ENCODE measurements at places on chromosomes 11 and 22.
A peak's percentile ranks its signal among the peaks of the same experiment; 100 is the strongest.

DNA sequence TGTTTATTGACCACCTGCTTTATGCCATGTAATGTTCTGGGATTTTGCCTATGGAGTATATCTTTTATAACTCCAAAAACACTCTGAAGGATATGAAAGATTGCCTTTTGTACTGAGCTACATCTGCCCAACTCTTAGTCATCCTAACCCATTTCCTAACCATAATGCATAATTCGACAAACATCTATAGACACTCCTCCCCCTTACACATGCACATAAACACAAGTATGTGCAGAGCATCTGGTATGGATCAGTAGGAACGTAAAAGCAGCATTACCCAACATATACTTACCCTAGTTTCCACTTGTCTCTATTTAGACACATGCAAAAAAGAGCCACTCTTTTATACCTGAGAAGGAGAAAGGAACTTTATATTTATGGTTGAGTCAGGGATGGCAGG is 272.8 kb downstream of the FAM76B start:
- DNase-seq: no peak

DNA sequence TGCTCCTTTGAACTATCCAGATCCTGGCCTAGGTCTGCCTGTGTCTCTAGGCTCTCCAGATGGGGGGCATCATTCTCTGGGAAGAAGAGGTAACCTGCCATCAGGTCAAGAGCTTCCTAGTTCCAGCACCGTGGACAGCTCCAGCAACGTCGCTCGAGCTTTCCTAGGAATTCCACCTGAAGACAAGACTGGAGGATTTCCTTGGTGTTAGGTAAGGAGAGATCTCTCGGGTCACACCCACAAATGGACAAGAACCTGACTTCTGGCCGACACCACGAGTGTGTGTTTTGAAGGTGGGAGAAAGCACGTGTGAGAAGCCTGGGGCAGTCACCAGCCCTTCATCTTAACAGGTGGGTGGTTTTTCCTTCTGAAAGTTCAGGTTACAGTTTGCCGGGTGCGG is 1.2 kb downstream of the PRG3 start:
- DNase-seq: no peak

GRCh38 chr11:110908401-110909105 is 196.3 kb upstream of the ARHGAP20 start:
- DNase-seq: no peak

DNA sequence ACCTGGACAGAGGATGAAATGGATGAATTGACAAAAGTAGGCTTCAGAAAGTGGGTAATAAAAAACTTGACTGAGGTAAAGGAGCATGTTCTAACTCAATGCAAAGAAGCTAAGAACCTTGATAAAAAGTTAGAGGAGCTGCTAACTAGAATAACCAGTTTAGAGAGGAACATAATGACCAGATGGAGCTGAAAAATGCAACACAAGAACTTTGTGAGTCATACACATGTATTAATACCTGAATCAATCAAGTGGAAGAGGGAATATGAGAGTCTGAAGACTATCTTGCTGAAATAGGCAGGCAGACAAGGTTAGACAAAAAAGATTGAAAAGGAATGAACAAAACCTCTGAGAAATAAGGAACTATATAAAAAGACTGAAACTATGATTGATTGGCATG is 47.9 kb upstream of the SLC22A9 start:
- DNase-seq: no peak

- no peak for DNase-seq
Measured at GRCh38 chr11:76234021-76234415, 27.7 kb upstream of the WNT11 start.

DNA sequence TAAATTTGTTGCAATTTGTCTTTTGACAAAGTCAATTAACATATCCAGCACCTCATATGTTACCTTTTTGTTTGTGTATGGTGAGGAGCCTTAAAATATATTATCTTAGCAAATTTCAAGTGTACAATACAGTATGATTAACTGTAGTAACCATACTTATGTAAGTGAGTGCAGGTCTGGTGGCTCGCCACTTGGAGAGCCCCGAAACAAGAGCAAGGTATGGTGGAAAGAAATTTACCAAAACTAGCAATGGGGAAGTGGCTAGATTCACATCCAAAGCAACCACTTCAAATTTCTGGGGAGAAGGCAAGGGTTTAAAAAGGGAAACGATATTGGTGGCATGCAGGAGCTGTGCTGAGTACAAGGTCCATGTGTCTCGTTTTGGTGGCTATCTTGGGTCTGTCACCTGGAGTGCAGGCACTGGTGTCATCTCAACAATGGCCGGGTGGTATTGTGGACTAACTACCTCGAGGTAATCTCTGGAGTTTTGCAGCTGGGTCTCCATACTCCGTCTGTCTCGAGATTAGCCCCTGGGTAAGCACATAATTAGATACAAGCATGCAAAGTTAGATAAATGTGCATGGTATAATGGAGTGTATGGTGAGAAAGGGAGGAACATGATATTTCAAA is 8.2 kb upstream of the FNBP4 start:
- no peak for DNase-seq

GRCh38 chr22:36776722-36777121 is 803 bp upstream of the IFT27 start:
- no peak for DNase-seq

GRCh38 chr22:35784633-35785032 is 67.0 kb downstream of the APOL5 start:
- DNase-seq: no peak

- DNase-seq: no peak
Measured at GRCh38 chr22:47401592-47401898, 639.1 kb downstream of the TBC1D22A start.

GRCh38 chr22:29343313-29343805 is 27.9 kb upstream of the RASL10A start:
- no peak for DNase-seq

GRCh38 chr11:2156416-2157182 is 4.4 kb downstream of the INS start:
- peak; percentile 46 for DNase-seq

GRCh38 chr22:29635734-29636357 is 32.4 kb downstream of the NF2 start:
- DNase-seq: no peak

- DNase-seq: no peak
Measured at GRCh38 chr11:115197433-115197832, 306.8 kb downstream of the CADM1 start.

- no peak for DNase-seq
Measured at GRCh38 chr11:44171518-44171917, 76.0 kb downstream of the EXT2 start.

DNA sequence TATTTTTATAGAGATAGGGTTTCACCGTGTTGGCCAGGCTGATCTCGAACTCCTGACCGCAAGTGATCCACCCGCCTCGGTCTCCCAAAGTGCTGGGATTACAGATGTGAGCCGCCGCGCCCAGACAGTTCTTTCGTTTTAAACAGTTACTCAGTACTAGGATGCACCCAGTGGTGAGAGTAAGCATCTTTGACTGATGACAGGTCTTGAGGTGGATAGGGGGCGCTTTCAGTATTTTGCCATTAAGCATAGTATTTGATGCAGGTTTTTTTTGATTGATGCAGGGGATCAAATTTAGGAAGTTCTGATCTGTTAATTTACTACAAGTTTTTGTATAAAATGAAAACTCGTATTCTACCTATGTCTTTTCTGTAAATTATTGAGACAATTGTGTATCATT is 13.2 kb upstream of the TRIM34 start:
- no peak for DNase-seq

GRCh38 chr22:40250608-40251007 is 72.9 kb downstream of the TNRC6B start:
- no peak for DNase-seq

GRCh38 chr11:59172345-59173079 is 580 bp downstream of the DTX4 start:
- peak; percentile 12 for DNase-seq

- no peak for DNase-seq
Measured at GRCh38 chr11:115612046-115612730, 108.0 kb upstream of the CADM1 start.

DNA sequence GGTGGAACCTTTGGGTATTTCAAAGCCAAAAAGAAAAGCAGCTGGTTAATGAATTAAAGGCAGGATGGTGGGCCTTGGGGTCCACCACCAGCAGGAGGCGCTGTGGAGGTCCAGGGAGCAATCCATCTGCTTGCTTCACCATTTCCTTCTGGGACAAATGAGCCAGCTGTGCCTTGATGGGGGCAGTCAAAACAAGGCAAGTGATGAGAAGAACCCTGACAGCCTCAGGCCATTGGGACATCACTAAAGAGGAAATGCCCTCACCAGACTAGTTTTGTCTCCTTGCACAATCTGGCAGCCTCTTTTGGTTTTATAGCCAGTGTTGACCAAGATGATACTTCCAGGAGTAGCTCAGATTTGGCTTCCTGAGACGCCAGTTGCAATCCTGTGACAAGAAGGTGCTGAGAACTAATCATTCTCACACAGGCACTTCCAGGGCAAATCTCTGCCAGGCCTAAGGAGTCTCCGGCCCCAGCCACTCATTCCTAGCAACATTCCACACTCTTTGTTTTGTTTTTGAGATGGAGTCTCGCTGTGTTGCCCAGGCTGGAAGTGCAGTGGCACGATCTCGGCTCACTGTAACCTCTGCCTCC is 38.2 kb upstream of the WEE1 start:
- peak; percentile 59 for DNase-seq

DNA sequence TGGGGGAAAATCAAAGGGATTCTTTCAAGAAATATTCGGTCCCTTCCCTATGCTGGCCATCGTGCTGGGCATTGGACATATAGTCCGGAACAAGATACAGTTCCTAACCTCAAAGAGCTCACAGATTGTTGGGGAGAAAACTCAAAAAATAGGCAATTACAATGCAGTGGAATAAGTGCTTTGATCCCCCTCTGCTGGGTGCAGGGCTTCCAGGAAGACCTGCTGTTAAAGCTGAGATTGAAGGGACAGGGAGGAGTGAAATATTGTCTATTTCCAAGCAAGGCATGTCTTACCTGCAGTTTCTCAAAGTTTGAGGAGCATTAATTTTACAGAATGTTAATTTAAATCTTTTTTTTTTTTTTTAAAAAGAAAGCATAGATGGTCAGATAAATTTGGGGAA is 75.1 kb upstream of the SESN3 start:
- no peak for DNase-seq

DNA sequence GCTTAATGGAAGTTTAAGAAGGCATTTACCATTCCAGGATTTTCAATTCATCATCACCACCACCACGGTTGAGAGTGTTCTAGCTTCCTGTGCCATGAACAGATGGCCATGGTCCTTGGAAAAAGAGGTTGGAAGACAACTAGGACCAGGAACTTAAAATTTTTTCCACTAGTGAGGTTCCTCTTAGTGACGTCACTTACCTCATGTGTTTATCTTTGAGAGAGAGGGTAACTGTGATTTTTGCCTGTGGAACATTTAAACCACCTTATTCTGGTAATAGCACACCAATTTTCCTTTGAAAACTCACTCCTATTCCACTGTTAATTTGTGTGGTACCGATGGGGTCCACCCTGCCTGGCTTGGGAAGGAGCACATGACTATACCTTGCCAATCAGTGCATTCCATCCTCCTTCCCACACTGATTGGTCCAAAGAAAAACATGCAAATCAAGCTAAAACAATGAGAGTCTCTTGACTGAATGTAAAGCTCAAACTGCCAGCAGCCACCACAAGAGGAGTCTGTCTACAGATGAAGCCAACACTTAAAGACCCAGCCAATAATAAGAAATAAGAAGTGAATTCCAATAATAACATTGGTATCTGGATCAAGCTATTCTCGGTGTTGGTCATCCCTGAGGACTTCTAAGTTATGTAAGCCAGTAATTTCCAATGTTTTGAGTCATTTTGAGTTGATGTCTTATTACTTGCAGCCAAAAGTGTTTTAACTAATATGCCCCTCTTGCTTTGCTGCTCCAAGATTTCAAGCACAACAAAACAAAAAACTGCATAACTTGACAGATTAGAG is 111.8 kb downstream of the MPPED2 start:
- no peak for DNase-seq

DNA sequence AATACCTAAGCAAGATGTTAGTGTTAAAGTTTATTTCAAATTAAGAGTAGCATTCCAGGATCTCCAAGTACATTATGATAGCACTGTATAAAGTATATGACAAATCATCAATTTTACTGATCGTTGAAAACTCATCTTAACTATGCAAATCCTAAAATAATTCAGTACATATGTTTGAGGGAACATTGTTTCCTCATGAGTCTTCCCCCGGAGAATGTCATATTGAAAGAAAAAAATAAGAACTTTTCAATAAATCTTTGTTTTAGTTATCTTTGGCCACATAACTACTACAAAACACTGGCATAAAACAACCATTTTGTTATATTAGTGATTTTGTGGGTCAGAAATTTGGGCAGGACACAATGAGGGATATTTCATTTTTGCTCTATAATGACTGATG is 135.4 kb downstream of the METTL15 start:
- DNase-seq: no peak

GRCh38 chr11:70176940-70177689 is 26.0 kb upstream of the FADD start:
- peak; percentile 33 for DNase-seq

- no peak for DNase-seq
Measured at GRCh38 chr11:27437829-27438594, 34.6 kb downstream of the LGR4 start.

DNA sequence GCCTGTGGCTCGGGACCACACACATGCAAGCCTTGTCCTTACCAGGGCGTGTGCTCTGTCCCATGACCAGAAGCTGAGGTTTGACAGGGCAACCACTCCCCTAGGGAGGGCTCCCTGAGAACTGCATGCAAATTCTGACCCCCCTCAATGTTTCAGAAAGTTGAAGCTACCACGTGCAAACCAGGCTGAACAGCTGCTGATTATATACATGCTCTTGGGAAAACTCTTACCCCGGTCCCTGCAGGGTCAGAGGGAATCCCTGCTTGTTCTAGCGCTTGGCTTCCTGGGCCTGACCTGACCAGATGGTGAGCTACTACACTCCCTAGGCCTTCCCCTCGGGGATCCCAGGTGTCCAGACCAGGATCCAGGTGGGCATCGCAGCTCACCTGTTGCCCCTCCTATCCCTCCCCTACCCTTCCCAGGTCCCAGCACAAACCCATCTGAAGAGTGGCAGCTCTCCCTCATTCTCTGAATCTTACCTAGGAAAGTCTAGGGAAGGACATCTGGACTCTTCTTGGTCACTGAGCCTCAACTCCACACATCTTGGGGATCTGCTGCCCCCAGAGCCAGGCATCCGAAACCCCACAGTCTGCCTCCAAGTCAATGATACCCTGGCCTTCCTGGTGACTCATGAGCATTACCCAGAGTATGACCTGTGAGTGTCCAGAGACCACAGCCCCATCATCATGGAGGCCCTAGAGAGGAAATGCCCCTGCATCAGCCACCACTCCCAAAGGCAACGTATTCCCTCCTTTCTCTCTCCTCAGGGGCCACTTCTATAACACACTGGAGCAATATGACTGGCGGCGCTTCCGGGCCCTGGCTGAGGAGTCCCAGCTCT is 61.5 kb downstream of the BTG4 start:
- no peak for DNase-seq

DNA sequence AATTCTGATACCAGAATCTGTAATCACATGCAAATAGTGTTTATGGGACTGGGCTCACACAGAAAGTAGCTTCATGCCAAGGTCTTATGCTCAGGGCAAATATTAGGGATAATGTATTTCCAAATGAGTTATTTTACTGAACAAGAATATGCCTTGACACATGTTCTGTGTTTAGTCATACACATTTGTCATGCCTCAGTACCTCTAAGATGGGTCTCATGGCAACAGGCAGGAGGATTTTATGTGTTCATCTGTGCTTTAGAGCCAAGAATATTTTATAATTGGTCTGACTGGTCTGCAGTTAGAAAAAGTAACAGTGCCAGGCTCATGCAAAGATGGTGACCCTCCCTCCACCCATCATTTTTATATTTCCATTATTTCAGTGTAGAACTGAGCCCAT is 49.1 kb downstream of the JAM3 start:
- DNase-seq: no peak

Measured in activated T-helper 1 cell treated with anti-CD3 and anti-CD28 coated beads, Interleukin-12 subunit alpha, Interleukin-12 subunit beta, Interleukin-2, Interleukin-4 antibody, amounts not matched to agents 30 ng/mL and 10 ng/mL and 1 ng/mL, durations not matched to agents 14 hours and 24 hours and 36 hours (primary cell).